ENCODE measurements at places on chromosomes 13 and 19. TPM values are rescaled to one million over a fixed set of nuclear protein-coding genes. Genes with fewer than 3 reads are reported as not detected.

POU2F2 gene
- 9.8 TPM for total RNA-seq

TNFSF13B gene
- 5.3 TPM for total RNA-seq

ERICH4 gene
- total RNA-seq = not detected

PDE4C gene
- total RNA-seq = 2.0 TPM

CACNG6 gene
- not detected for total RNA-seq

DNA sequence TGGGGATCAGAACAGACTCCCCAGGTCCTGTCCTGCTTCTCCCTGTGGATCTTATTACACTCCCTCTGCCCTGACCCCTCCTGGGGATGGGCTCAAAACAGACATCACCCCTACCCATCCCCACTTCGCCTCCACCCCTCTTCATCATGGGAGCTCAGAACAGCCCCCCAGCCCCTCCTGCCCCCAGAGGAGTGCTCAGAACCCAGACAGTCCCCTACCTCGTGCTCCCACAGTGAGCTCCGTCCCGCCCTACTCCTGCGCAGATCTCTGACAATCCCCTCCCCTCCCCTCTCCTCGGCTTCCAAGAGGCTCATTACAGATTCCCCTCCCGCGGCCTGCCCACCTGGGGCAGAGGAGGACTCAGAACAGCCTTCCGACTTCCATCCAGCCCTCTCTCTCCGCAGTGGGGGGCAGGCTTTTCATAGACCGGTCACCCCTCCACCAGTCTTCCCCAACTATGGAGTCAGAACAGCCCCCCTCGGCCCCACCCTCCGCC, 6.1 kb downstream of the NXNL1 start:
- DNase-seq = no peak
- no peaks in the 10 kb centered on the region for H3K4me1 ChIP-seq
- H3K27ac ChIP-seq = no peak overlapping the region
- no peaks in the 10 kb centered on the region for H3K36me3 ChIP-seq
- H3K4me3 ChIP-seq = no peak overlapping the region

DNA sequence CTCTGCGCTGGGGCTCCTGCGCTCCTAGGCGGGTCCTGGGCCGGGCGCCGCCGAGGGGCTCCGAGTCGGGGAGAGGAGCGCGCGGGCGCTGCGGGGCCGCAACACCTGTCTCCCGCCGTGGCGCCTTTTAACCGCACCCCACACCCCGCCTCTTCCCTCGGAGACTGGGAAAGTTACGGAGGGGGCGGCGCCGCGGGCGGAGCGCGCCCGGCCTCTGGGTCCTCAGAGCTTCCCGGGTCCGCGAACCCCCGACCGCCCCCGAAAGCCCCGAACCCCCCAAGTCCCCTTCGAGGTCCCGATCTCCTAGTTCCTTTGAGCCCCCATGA, at the start of gene GJB2:
TSS of gene GJB2 (minus strand) at position 103 of the 326 bp plus-strand sequence. CDS start 3,357 bp downstream, outside the sequence.
- peak; percentile 75 for DNase-seq
- H3K36me3 ChIP-seq = no peaks in the 10 kb centered on the region
- peak within 1 kb of the TSS; percentile 34 for H3K4me3 ChIP-seq
- peaks cover 24% of the 10 kb centered on the region for H3K27me3 ChIP-seq
- H3K27ac ChIP-seq = peak within 1 kb of the TSS; percentile 72
- peaks cover 3% of the 10 kb centered on the region for H3K4me1 ChIP-seq

- peak overlapping the region; percentile 94 for H3K4me3 ChIP-seq
- no peaks in the 10 kb centered on the region for H3K36me3 ChIP-seq
- peak; percentile 94 for DNase-seq
- H3K27ac ChIP-seq = peak overlapping the region; percentile 68
- no peaks in the 10 kb centered on the region for H3K4me1 ChIP-seq
Measured at GRCh38 chr13:52455677-52456041, 381 bp downstream of the CKAP2 start.

DNA sequence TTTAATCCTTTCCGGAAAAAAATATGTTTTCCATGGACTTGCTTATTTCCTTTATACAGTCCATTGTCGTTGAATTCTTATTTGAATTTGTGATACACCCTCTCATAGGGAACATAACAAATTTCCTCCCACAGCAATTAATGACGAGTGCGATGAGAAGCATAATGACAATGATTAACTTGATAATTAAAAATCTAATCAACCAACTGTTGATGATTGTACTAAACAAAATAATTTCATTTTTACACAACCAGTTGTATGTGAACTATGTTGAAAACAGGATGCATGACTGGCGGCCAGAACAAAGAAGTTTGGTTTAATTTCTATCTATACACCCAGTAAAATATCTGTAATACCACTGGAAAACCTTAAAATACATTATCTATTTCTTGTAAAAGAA, 26.1 kb upstream of the CEACAM21 start:
- H3K27ac ChIP-seq = no peak overlapping the region
- no peaks in the 10 kb centered on the region for H3K36me3 ChIP-seq
- no peak for DNase-seq
- no peaks in the 10 kb centered on the region for H3K27me3 ChIP-seq
- H3K4me1 ChIP-seq = no peaks in the 10 kb centered on the region
- no peak overlapping the region for H3K4me3 ChIP-seq

DNA sequence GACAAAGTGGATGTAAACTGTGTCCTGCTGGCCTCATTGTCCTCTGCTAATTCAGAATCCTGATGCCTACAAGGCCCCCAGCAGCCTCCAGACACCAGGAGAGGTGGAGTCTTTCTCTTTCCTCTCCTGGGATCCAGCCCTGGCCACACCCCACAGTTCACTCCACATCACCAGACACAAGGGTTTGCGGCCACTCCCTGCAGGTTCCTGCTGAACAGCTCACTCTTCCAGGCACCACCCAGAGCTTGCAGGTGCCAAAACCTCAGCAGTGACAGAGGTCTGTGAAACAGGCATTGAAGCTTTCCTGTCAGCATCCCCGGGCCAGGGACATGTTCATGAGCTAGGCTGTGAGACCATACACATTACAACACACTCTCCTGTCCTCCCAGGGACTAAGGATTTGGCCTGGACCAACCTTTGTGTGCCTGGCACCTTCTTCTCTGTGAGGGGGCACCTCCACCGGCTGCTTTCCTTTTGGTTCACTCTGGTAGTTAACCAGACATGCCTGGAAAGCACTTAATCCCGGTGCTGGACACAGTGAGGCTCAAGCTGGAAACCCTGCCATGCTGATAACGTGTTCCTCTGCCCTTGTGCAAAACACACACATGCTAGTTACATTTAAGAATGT, 11.1 kb upstream of the ATP12A start:
- no peak overlapping the region for H3K4me3 ChIP-seq
- H3K27ac ChIP-seq = no peak overlapping the region
- DNase-seq = no peak

DNA sequence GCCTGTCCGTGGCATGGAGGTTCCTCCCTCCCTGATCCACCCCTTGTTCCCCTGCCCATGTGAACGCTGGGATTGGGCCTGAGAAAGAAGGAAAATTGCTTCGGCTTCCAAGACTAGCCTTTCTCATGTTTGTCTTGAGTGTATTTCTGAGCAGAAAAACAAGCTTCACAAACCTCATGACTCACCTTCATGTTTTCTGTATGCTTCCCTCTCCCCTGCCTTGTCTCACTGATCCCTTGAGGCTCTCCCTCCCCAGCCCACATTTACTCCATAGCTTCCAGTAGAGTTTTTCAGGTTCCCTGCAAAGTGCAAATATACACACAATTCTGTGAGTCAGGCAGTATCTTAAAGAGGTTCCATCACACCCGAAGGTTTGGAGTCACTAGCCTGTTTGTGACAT, 572.4 kb downstream of the UQCRFS1 start:
- no peaks in the 10 kb centered on the region for H3K36me3 ChIP-seq
- DNase-seq = no peak
- no peaks in the 10 kb centered on the region for H3K4me1 ChIP-seq

GRCh38 chr13:89865164-89866064, 1482.1 kb upstream of the MIR17HG start:
- no peak overlapping the region for H3K4me3 ChIP-seq
- H3K27me3 ChIP-seq = no peaks in the 10 kb centered on the region
- no peaks in the 10 kb centered on the region for H3K36me3 ChIP-seq
- no peak overlapping the region for H3K27ac ChIP-seq

DNA sequence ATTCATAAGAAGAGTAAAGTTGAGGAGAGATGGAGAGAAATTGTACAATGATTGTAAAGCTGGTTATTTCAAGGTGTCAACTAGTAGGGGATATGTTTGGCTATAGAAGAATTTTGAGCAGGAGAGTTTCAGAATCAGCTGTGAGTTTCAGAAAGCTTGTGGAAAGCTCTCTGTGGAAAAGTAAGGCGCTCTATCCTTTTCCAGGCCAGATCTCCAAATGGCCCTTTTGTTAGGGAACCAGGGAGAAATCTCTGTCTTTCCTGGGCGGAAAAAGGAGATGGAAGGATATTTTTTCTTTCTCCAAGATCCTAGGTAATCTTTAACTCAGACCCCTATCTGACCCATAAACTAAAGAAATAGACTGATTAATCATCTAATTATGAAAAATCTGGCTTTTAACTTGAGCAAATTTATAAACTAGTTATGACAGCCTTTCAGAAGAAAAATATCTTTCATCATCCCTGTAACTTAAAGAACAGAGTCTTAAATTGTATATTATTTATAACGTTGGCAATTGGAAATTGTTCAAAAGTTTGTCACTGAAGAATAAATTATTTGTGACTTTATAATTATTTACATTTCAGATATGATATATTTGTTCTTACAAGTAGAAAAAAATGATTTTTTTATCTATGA, 34.5 kb downstream of the SPRY2 start:
- no peak overlapping the region for H3K27ac ChIP-seq
- no peaks in the 10 kb centered on the region for H3K36me3 ChIP-seq
- no peaks in the 10 kb centered on the region for H3K27me3 ChIP-seq
- H3K4me3 ChIP-seq = no peak overlapping the region
- DNase-seq = no peak
- H3K4me1 ChIP-seq = no peaks in the 10 kb centered on the region

GRCh38 chr13:112688560-112689302, 1.1 kb upstream of the ATP11A start:
- peak overlapping the region; percentile 94 for H3K27ac ChIP-seq
- no peak overlapping the region for H3K4me3 ChIP-seq
- peak; percentile 64 for DNase-seq

DNA sequence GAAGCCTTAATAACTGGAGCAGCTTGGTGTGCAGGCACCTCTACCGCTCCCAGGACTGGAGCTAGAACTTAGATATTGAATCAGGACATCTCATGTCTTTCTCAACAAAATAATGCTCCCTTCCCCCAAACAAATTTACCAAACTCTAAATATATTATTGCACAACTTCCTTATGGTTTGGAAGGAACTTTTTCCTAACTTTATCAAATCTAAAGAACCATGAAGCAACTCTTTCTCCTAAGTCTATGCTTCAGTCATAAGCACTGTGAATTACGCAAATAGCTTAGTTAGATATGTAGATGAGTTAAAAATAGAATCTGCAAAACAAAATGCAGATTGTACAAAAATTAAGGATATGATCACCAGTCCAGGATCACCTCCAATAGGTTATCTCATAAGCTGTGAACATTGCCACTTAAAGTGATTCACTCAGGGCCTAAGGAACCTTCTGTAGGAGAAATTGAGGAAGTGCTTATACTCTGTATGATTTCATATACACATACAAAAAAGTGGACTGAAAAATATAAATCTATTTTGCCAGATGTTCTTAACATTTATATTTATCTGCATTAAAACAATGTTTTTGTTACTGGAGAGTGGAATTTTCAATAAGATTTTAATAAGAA, 20.4 kb upstream of the MAB21L1 start:
- H3K27ac ChIP-seq = no peak overlapping the region
- no peaks in the 10 kb centered on the region for H3K4me1 ChIP-seq
- H3K27me3 ChIP-seq = no peaks in the 10 kb centered on the region
- DNase-seq = no peak
- H3K4me3 ChIP-seq = no peak overlapping the region
- no peaks in the 10 kb centered on the region for H3K36me3 ChIP-seq

DNA sequence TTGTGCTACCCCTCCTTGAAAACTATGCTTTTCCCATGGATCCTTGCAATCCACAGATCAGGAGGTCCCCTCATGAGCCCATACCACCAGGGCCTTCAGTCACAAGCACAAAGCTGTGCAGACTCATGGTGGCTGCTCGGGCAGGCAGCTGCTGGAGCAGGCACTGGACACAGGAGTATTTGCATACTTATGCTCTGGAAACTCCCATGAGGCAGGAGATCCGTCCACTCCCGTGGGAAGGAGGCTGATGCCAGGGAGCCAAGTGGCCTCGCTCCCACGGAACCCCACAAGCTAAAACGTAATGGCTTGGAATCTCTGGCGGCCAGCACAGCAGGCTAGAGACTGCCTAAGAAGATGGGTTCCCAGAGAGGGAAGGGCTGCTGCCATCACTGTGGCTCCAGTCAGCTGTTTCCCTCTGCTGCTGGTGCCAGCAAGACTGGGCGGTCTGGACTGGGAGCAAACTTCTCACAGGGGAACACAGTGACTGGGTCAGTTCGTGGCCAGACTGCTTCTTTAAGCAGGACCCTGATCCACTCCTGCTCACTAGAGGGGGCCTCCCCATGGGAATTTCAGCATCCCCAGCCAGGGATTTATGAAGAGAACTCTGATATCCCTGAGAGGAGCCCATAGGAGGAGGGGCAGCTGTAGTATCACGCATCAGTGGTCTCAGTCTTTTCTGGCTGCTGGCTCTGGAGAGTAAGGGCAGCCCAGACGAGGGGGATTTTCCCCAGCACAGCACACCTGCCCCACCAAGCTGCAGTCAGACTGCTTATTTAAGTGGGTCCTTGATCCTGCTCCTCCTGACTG, 370.3 kb upstream of the ATXN8OS start:
- H3K36me3 ChIP-seq = no peaks in the 10 kb centered on the region
- no peak overlapping the region for H3K27ac ChIP-seq
- H3K4me3 ChIP-seq = no peak overlapping the region
- DNase-seq = no peak

GRCh38 chr19:19461671-19462622, 53.4 kb downstream of the TSSK6 start:
- peak; percentile 91 for DNase-seq
- peak overlapping the region; percentile 87 for H3K27ac ChIP-seq
- H3K4me3 ChIP-seq = peak overlapping the region; percentile 38
- H3K4me1 ChIP-seq = peaks cover 73% of the 10 kb centered on the region
- H3K27me3 ChIP-seq = no peaks in the 10 kb centered on the region

GRCh38 chr13:66556306-66556705, 673.8 kb downstream of the PCDH9 start:
- no peaks in the 10 kb centered on the region for H3K36me3 ChIP-seq
- no peak overlapping the region for H3K27ac ChIP-seq
- H3K4me1 ChIP-seq = no peaks in the 10 kb centered on the region
- H3K4me3 ChIP-seq = no peak overlapping the region
- no peaks in the 10 kb centered on the region for H3K27me3 ChIP-seq

- H3K36me3 ChIP-seq = peaks cover 2% of the 10 kb centered on the region
- H3K4me1 ChIP-seq = no peaks in the 10 kb centered on the region
- no peak for DNase-seq
Measured at GRCh38 chr13:111312944-111313590, 7.4 kb upstream of the TEX29 start.

DNA sequence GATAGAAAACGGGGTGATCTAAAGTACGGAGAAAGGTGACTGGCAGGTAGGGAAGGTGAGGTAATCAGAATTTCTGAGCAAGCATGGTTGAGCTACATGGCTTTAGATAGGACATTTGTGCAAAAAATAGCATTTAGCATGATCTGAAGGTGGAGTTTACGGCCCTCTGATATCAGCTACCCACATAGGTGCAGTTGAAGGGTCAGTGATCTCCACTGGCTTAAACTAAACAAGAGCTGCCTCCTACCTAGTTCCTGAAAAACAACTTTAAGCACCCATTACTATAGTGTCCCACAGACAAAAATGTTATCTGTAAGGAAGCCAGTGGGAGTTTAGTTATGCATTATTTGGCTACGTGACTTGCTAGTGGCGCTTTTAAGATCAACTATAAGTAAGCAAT, 1.2 kb upstream of the CASP14 start:
- H3K4me3 ChIP-seq = no peak overlapping the region
- H3K27ac ChIP-seq = no peak overlapping the region
- H3K4me1 ChIP-seq = no peaks in the 10 kb centered on the region
- DNase-seq = no peak

Measured in kidney (tissue), 22 donors.